ENCODE measurements at places on chromosomes 2 and 18.

DNA sequence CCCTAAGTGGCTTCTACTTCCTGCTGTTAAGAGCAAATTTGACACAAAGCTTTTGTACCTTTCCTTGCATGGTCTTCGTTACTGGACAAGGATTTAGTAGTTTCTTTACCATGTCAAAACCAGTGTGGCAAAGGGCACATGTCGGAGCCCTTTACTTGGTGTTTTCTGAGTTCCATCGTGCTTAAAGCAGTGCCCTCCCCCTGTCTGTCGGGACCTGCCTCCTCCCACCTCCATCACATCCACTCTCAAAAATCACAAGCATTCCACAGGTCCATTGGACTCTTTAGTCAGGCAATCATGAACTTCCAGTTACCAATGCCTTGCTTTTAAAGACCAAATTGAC, 763 bp downstream of the CCDC141 start:
- no peak for DNase-seq

- DNase-seq = no peak
Measured at GRCh38 chr18:6406075-6406909, 8.4 kb downstream of the L3MBTL4 start.

GRCh38 chr18:79786786-79787526, 10.8 kb upstream of the KCNG2 start:
- DNase-seq = no peak

- peak; percentile 61 for DNase-seq
Measured at GRCh38 chr2:85551698-85552678, 9.3 kb downstream of the GGCX start.

- no peak for DNase-seq
Measured at GRCh38 chr18:45430041-45430440, 185.2 kb upstream of the SLC14A2 start.

DNA sequence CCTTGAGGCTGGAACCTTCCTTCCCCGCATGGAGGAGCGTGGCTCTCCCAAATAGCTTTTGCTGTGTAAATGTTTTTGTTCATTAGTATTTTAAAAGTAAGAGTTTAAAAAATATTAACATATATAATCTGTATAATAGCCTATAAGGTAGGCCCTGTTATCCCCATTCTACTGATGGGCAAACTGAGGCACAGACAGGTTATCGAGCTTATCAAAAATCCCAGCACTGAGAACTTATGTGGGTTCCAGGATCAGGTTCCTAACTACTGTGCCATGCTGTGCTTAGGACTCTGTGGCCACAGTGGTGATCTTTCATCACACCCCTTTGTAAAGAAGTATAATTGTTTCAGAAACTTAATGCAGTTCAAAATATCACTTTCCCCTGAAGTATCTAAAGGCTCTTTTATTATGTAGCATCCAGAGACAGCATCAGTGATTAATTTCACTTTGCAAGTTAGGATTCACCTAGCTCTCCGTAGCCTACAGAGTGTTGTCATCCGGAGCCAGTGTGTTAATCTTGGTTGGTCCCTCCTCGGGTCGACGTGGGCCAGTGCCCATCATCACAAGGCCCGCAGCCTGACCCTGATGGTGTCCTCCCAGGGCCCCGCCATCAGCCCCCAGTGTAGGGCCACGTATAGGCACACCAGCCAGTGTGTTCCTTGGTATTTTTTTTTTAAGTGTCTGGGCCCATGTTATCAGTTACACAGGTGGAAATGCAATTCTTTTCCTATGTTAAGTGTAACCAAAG, 28.7 kb downstream of the CABLES1 start:
- no peak for DNase-seq

- DNase-seq = no peak
Measured at GRCh38 chr2:220999356-220999755, 572.7 kb downstream of the EPHA4 start.

DNA sequence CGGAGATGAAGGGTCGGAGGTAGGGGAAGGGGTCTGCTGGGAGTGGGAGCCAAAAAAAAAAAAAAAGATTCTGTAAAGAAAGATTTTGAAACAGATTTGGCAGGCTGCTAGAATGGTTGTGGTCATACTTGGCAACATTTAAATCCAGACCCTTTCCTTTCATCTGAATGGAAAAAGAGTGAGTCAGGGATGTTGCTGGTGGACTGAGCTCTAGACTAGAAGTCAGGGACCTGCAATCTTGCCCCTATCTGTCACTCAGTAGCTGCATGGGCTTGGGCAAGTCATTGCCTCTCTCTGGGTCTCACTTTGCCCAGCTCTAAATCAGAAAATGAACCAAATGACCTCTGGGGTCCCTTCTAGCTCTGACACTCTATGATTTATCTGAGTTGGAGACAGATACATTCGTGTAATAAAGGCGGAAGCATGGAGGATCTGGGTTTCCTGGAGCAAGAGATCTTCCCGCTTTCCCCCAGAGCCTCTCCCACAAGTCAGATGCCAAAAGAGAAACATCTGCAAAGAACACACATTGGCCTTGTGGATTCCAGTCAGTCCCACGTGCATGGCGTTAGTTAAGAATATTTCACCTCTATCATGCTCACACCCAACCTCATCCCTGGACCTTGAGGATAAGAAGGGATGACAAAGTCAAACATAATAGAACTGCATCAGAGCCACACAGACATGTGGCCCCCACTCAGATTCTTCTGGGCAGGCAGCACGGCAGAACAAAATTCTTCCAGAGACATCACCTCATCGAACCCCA, 58.5 kb downstream of the ADD2 start:
- DNase-seq = no peak

DNA sequence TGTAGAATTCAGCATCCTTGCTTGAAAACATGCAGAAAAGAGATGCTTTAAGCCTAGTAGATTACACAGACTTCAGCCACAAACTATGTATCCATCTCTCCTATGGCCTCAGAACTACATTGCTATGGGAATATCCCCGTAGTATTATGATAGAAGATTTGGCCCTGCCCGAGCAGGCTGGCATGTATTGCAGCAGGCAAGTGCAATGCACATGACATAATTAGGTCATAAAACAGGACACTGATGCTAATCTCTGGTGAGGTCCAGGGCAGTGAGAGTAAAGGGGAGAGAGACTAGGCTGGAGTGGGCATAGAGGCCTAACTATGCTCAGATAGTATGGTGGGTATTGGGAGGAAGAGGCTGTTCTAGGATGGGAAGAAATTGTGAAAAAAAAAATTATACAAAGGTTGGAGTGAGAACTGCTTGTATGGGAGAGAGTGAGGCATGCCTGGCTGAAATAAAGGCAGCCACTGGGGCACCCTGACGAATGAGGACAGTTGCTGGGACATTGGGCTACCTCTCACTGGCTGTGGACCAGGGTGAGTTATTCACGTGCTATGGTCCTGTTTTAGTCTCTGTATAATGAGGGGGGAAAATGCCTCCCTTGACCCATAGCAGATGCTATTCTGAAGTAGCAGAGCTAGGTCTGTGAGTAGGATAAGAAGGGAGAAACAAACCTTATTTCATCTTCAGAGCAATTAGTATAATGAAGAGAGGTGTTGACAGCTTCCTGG, 1.6 kb upstream of the PLA2R1 start:
- no peak for DNase-seq

GRCh38 chr18:41576643-41577042, 378.4 kb upstream of the PIK3C3 start:
- DNase-seq = no peak

DNA sequence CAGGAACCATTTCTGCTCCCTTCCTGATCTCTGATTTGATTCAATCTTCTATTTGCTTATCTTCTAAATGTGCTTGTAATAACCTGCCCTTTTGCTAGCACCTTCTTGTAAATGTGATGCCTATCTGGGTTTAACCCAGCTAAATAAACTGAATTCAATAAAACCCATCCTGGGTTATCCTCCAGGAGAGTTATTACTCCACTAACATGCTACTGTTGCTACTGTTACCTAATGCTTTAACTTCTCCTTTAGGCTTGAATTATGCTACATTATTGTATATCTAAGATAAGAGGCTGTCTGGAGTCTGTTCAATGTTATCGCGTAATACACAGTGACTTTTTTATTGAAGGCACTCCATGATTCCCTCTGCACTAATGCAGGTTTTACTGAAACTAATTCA, 206.5 kb upstream of the CTAGE1 start:
- no peak for DNase-seq

DNA sequence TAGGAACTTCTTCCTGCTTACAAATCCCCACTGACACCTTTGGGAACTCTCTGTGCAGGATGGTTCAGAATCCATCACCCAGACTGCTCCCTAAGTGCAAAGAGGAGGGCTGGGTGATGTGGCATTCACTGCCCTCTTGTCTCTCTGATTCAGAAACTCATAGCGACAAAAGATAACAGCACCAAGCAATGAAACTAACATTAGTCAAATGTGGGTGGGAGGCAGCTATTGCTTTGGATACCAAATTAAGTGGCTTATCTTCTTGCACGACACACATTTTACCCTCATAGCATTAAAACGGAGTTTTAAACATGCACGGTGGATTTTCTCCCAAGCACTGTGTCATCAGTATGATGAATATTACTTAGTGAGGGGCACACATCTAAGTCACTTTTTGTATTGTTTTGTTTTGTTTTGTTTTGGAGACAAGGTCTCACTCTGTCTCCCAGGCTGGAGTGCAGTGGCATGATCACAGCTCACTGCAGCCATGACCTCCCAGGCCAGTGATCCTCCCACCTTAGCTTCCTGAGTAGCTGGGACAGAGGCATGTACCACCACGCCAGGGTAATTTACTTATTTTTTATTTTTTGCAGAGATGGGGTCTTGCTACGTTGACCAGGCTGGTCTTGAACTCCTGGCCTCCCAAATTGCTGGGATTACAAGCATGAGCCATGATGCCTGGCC, 40.9 kb upstream of the NEB start:
- no peak for DNase-seq

GRCh38 chr2:205686056-205686782, 3.9 kb downstream of the NRP2 start:
- DNase-seq = no peak

GRCh38 chr18:68847219-68847837, 49.4 kb downstream of the CCDC102B start:
- DNase-seq = no peak

DNA sequence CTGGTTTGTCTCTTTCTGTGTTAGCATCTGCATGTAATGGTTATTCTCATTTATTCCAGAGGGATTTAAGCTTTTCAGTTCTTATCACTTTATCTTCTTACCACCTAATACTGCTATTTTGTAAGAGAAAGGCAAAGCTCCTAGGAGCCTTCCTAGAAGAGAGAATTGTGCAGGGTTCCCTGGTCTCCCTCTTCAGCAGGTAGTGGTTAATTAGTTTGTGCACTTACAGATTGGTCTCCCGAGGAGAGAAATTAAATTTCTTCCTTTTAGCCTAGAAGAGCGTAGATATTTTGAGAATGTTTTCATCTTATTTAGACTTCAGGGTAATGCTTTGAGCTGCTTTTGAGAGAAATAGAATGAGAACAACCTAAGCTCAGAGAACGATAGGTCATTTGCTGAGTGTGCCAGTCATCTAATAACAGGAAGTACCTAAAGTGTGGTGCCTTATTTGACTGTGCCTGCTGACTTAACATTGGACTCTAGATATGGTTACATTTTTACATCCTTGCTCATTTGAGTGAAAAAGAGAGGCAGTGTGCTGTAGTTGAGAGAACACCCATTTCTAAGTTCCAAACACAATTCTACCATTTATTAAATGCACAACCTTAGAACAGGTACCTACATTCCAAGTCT, 651.4 kb downstream of the STK39 start:
- DNase-seq = no peak

GRCh38 chr2:165410276-165410675, 59.2 kb upstream of the CSRNP3 start:
- DNase-seq = no peak

- DNase-seq = no peak
Measured at GRCh38 chr18:23710946-23711345, 21.7 kb downstream of the LAMA3 start.

- no peak for DNase-seq
Measured at GRCh38 chr2:174062934-174063333, 97.8 kb upstream of the SP3 start.

DNA sequence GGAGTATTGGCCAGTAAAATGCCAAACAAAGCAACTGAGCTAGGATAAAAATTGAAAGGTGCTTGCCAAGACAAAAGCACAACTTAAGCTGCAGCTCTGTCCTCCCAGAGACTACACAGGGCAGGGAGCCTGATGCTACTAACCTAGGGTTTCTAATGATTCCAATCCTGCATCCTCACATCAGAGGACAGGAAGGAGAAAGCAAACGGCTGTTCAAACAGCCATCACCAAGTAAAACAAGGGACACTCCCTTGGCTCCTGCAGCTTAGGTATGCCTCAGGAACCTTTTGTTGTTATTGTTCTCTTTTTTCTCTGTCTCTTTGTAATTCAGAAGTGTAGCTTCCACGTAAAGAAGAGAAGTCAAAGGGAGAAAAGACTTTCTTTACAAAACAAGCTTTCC, 99.5 kb downstream of the TCF4 start:
- DNase-seq = no peak

GRCh38 chr2:226693521-226693920, 106.1 kb downstream of the IRS1 start:
- DNase-seq = no peak

- no peak for DNase-seq
Measured at GRCh38 chr18:12236934-12237832, 17.0 kb upstream of the CIDEA start.

GRCh38 chr2:237181844-237182243, 96.2 kb downstream of the COPS8 start:
- DNase-seq = no peak

DNA sequence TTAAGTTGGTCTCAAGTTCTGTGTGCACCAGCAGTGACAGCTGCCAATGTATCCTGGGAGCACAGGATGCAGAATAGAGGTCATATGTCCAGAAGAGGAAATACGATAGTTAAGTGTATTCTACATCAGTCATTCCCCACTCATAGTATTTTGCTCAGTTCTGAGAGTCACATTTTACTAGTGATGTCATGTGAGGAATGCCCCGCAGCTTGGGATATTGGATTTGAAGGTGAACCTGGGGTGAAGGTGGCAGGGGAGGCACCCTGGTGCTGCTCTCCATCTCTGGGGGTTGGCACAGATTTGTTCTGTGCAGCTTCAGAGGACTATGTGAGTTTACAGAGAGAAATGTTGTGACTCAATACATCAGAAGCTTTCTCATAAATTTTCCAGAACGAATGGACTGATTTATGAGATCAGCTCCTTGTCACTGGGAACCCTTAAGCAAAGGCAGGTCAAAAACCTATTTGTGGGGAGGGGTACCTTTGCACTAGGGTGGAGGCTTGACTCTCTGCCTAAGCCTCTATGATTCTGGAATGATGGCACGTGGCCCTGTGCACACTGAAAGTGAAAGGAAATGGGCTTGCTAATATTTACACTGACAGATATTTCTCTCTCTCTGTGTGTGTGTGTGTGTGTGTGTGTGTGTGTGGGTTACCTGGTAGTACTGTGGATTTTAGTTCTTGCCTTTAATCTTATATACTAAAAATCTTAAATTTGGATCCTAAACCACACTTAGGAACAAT, 95.9 kb downstream of the NEB start:
- no peak for DNase-seq

All from DMS79 (cell line).